ENCODE measurements at places on chromosomes 3 and 15.

DNA sequence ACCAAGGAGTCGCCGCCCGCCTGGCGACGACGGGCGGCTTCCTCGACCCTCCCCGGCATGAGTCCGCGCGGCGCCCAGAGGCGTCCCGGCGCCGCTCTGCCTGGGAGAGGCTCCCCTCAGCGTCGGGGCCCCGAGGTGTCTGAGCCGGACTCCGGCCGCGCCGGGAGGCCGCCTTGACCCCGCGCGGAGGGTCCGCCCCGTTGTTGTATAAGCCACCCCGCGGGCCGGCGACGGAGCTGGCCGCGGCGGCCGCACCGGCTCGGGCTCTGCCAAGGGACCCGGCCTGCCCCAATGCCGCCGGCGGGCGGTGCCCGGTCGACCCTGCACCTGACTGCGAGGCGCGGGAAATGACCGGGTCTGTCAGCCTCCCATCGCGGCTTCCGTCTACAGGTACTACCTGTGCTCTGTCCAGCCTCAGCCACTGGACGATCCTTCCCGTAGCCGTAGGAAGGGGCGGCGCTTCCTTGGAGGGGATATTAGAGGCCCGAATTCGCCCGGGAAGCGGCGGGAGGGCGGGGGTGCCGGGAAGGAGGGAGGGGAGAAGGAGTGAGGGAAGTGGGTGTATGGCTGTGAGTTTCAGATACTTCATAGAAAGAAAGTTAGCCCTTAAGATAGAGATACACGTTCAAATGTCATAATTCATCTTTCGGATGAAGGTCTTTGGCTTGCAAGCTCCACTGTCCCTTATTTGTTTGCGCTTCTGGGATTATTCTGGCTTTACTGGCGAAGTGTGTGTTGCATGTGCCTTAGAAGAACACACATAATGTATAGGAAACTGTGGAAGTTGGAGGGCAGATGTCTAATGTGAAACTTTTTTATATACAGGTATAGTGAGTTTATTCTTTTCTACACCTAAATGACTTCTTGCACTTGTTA, 620 bp downstream of the ABHD5 start:
- DNase-seq: peak; percentile 28

- no peak for DNase-seq
These were observed 4.2 kb downstream of the PRR23B start for GRCh38 chr3:139016430-139017048.

DNA sequence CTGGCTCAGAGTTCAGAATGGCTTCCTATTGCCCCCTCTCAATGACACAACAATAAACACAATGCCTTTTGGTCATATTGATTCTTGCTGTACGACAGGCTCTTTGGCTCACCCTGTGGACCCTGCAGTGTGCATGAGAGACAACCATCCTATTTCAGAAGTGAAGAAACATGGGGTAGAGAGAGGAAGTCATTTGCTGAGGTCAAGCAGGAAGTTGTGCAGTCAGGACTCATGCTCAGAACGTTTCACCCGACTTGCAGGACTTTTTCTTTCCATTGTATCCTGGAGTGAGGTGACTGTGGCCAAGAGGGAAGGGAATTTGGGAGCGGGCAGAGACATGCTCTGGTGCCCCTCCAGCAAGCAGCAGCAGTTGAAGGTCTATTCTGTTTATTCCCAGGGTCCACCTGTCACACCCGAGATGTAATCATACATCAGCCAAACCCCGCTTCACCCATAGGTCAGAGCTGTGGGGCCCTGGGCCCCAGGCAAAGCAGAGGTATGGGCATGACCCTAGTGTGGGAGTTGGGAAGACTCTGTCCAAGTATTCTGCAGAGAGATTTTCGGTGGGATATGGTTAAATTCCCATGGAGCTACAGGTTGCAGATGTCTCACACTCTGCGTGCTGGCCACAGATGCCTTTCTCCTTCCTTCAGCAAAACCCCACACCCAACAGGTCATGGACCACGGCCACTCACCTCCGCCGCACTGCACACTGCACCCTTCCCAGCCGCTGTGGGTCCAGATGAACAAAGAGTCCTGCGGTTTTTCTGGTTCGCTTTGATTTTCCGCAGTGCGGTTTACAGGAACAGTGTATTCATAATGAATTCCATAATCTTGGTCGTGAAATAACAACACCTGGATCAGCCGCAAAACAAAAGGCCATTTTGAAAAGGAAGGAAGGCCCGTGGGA, 290.6 kb downstream of the ADAMTS17 start:
- no peak for DNase-seq

DNA sequence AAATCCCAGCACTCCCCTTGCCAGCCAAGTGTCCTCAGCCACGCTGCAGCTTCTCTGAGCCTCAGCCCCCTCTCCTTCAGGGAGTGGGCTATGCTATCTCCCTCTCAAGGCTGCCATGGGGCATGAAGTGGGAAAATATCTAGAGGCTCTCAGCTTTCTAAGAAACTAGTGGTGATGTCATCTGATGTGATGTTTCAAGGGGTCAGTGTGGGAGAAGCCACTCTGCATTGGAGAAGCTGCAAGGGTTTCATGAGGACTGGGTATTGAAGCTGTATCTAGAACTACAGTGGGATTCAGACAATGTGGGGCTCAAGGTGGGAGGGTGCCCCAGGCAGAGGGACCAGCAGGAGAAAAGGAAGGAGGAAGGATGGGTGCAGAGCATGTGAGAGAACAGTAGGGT, 210.2 kb downstream of the TLE3 start:
- no peak for DNase-seq

DNA sequence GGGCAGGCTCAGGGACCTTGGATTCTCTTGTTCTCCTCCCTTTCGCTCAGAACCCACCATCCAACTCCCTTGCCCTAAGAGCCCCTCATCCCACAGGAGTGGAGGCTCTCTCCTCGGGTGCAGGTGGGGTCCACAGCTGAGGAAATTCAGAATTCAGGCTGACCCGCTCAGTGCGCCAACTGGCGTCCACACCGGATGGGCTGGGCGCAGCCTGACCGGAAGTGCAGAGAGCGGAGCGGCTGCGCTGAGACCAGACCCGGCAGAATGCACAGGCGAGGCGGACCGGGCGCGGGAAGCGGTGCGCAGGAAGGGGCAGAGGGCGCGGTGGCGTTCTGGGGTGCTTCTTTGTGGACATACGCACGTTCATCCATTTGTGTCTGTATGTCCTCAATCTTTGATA, 210.4 kb upstream of the NDN start:
- no peak for DNase-seq

DNA sequence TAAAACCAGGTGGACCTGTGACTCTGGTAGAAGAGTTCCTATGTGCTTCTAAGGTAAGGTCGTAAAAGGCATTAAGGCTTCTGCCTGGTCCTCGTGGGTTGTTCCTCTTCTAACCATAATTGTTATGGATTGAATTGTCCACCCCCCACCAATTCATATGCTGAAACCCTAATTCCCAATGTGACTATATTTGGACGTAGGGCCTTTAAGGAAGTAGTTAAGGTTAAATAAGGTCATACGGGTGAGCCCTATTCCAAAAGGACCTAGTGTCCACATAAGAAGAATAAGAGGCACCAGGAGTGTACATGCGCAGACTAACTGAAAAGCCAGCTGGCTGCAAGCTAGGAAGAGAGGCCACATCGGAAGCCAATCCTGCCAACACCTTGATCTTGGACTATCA, 1.9 kb downstream of the ADPGK start:
- DNase-seq: no peak

DNA sequence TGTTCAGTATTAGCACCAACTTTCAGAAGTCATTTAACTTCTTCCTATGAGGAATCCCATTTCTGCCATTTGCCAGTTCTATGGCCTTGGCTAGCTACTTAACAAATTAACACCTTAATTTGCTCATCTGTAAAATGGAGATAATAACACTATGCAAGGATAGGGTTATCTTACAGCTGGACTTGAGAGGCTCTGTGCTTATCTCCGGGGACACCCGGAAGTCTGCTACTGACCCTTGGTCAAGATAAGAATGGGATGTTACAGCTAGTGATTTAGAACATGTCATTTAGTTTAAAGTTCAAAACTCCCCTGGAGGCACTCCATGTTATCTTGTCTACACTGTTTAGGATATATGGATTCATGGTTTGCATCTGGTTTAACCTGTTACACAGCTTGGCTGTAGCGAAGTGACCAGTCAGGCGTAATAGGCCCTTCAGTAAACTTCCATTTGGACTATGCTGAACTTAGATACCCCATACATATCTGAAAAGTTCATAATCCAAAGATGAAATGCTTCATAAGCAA, 156.0 kb upstream of the CD96 start:
- no peak for DNase-seq

GRCh38 chr3:170470063-170471016, 51.7 kb downstream of the CLDN11 start:
- no peak for DNase-seq

DNA sequence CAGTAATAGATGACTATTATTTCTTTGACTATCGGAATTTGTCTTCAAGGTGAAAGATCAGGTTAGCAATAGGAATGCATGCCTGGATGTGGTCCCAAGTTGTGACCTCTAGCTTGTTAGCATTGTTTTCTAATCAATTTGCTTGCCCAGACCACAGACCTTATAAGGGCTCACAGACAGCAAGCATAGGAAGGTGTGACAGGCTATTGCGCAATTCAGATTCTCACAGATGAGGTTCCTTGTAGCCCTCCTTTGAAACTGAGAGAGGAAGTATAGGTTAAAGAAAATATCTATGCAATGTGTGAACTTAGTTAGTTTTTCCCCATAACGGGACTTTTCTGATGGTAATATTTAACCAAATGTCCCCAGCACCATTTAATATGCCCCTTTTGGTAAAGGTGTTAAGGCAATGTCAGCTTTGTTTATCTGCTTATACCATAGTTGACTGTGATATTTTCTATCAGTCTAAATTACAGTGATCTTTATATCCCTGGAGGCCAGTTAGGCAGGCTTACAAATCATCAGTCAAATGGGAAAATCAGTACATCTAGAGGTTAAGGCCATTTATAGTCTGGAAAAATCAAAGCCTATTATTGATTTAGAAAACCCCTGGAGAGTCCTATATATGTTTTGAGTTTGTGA, 168.1 kb upstream of the MBNL1 start:
- peak; percentile 16 for DNase-seq

DNA sequence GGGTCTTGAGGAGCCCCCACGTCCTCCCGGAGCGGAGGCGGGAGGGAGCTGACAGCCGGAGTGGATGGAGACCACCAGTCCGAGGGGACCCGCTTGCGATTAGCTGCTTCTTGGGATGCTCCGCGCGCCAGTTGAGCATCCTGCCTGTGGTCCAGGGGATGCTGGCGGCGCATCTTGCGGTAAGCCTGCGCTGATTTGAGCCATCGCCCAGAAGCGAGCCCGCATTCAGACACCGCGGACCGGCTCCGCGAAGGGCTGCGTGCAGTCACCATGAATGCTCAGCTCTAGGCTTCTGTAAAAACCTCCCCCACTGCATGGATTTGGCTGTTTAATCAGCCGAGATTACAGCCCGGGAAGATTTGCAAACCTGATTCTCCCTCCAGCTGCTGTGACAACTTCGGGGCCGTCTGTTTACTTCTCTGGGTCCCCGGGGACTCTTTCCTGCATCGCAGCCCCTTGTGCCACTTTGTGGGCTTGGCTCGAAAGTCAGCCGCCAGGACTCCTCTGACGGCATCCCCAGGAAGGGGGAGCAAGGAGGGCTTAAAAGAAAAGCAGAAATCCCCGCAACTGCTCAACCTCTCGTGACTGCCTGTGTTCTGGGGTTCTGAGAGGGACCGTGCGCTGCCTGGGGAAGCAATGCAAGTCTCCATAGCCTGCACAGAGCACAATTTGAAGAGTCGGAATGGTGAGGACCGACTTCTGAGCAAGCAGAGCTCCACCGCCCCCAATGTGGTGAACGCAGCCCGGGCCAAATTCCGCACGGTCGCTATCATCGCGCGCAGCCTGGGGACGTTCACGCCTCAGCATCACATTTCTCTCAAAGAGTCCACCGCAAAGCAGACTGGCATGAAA, 171.1 kb downstream of the KCNAB1 start:
- DNase-seq: peak; percentile 1

DNA sequence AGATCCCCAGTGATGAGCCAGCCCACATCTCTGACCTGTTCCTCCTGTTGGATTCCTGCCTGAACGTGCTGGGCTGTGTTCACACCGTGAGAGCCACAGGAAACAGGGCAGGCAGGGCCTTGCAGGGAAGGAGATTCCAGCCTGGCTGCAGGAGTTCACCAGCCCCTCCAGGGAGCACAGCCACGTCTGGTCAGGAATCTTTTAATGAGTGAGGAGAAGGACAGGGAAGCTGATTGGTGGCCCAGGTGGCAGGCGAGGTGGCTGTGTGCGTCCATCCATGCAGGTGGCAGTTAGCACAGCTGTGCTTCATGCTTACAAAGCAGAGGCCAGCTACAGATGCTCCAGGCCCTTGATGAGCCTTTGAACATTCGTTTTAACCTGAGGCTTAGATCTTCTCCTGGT, 10.5 kb downstream of the LRRK1 start:
- no peak for DNase-seq

GRCh38 chr15:61715082-61715481, 345.2 kb downstream of the VPS13C start:
- no peak for DNase-seq

- DNase-seq: no peak
These were observed 57.2 kb downstream of the PLD1 start for GRCh38 chr3:171753025-171753472.

- DNase-seq: no peak
These were observed 106.9 kb downstream of the RFTN1 start for GRCh38 chr3:16406579-16406978.

- no peak for DNase-seq
These were observed 112.3 kb downstream of the PTPRG start for GRCh38 chr3:61673651-61674050.

DNA sequence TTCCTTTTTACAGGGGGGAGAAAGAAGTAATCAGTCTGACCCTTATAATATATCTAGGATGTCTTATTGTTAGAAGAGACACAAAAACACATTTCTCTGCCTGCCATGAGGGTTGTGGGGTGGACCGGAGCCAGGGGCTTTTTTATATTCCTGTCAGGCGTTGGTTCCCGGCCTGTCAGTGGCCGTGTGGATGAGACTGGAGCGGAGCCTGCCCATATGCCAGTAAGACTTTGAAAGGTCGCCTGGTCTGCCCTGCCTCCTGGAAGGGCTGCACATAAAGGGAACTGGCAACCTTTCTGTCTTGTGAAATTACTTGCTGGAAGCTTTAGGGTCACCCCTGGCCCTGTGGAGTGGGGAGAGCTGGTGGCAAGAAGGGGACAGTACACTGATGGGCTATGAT, 34.7 kb downstream of the MAP3K13 start:
- DNase-seq: no peak

- peak; percentile 57 for DNase-seq
These were observed 399.6 kb downstream of the LPP start for GRCh38 chr3:188553569-188553968.

- DNase-seq: no peak
These were observed 24.2 kb downstream of the RAB6B start for GRCh38 chr3:133871368-133872090.

DNA sequence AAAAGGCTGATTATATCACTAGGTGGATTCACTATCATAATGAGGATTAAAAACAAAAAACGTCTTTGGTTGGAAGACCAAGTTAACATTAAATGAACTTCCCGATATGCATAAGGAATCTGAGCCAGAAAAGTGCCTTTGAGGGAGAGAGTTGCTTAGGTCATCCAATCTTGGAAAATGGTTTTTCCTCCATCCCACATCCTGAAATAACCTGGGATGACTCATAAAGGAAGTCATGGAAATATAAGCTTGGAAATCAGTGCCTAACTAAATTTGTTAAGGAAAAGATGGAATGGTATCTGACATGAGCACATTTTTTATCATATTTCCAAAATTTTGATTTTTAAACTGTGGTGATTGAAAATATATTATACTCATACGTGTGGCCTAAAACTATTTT, 66.0 kb downstream of the KBTBD8 start:
- no peak for DNase-seq

GRCh38 chr15:90760661-90761232, 43.6 kb downstream of the BLM start:
- DNase-seq: no peak

Data from CD4-positive, alpha-beta T cell treated with Interleukin-12 subunit alpha and Interleukin-12 subunit beta, for 1 hour (primary cell).